CD4-positive, alpha-beta T cell treated with Interleukin-6 for 4 hours (primary cell): ENCODE measurements at places on chromosomes 3 and 15.

- no peak for DNase-seq
These were observed 99.3 kb upstream of the TNFAIP8L3 start for GRCh38 chr15:51193979-51194378.

- DNase-seq, result no peak
These were observed 34.8 kb upstream of the PAK6 start for GRCh38 chr15:40204100-40204499.

GRCh38 chr15:40891810-40892446, 2.3 kb upstream of the VPS18 start:
- DNase-seq, result peak; percentile 40

GRCh38 chr3:160893207-160893606, 137.2 kb downstream of the PPM1L start:
- DNase-seq, result no peak

DNA sequence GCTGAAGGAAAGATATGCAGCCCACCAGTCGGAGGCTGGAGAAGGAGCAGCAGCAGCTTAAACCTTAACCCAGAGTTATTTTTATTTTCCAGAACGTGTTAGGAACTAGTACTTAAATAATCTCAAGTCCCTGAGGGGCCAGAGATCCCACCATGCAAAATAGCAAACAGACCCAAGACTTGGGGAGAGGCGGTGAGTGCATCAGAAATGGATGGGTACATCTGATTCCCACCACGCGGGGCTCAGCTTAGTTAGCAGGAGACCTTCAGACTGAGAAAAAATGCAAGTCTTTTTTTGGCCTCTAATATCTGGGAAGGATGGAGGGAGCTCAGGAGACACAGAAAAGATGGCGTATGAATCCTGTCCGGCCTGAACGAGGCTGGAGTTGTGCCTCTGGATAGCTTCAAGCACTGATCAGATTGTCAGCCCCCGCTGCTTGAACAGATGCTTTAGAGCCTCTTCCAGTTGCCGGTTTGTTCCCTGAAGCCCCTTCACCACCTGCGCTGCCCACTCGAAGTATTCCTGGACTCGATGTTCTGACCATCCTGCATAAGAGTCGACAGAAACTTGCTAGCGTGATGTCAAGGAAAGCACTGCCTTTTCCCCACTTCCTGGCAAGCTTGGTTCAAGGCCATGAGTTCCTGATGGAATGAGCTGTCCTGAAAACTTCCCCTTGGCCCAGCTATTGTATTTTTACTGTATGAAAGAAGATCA, 1.3 kb downstream of the HDDC3 start:
- no peak for DNase-seq

DNA sequence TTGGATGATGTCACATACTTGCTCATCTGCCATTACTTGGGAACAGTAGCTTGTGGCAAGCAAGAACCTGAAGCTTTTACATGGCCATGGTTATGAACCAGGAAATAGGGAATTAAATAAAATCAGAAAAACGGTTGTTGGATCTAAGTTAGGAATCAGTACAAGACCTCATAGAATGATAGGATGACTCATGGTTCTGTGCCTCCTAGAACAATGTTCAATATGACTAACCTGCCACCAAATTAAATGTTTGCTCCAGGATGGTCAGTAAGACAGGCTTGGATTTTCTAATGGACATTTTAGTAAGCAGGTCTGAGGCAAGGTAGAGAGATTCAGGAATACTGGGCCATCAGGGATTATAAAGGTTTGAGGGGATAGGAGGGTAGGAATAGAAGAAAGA, 218.9 kb downstream of the PLOD2 start:
- no peak for DNase-seq

DNA sequence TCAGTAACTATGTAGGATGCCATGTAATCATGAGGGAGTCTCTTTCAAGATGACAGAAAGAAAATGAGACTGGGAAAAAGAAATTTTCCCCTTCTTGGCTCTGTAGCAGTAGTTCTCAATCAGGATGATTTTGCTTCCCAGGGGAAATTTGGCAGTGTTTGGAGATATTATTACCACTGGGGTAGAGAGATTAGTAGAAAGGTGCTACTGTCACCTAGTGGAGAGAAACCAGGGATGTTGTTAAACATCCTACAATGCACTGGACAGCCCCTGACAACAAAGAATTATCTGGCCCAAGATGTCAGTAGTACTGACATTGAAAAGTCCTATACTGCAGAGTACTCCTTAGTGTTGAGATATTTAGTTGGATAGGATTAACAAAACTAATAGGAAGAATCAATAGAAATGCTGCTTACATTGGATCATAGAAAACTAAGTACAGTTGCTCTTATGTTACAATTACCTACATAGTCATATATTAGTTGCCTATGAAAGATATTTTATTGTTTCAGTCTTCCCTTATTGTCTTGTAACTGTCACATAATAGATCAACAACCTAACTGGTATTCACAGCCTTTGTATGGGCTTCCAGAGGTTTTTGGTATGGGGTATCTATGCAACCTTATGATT, 433.3 kb downstream of the RAP2B start:
- DNase-seq, result no peak

- DNase-seq, result no peak
These were observed 81.2 kb upstream of the CDV3 start for GRCh38 chr3:133492159-133492741.

- DNase-seq, result no peak
These were observed 3.7 kb downstream of the MRAS start for GRCh38 chr3:138351916-138352550.

DNA sequence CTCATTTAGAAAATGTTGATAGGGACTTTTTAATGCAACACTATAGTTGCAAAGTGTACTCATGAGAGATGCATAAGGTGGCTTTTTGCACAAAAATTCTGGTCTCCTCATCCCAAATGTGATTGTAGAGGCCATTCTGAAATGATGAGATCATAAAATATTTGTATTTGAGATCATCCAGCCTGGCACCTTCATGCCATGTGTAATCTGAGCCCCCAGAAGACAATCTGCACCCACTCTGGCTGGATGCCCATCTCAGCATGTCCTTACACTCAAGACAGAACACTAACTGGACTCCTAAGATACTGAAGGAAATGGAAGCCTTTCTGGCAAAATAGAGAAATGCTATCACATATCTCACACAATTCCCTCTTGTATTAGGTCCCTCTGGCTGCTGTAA, 49.2 kb downstream of the SLC7A14 start:
- DNase-seq, result no peak

DNA sequence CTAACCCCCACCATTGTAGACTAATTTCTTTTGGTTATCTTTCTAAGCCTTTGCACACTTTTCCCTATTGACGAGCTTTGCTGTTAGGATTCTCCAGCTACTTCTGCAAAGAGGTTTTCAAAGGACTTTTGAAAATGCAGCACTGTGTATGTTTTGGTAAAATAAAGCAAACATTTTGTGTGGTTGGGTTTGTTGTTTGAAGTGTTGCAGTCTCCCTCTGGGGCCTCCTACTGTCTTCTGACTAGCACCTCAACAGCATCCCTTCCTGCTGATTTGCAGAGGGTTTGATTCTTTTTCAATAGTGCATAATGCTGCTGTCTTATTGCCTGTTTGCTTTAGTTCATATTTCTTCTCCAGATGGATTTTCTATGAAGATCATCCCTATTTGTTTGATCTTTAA, 775.1 kb upstream of the CFAP20DC start:
- DNase-seq, result no peak

DNA sequence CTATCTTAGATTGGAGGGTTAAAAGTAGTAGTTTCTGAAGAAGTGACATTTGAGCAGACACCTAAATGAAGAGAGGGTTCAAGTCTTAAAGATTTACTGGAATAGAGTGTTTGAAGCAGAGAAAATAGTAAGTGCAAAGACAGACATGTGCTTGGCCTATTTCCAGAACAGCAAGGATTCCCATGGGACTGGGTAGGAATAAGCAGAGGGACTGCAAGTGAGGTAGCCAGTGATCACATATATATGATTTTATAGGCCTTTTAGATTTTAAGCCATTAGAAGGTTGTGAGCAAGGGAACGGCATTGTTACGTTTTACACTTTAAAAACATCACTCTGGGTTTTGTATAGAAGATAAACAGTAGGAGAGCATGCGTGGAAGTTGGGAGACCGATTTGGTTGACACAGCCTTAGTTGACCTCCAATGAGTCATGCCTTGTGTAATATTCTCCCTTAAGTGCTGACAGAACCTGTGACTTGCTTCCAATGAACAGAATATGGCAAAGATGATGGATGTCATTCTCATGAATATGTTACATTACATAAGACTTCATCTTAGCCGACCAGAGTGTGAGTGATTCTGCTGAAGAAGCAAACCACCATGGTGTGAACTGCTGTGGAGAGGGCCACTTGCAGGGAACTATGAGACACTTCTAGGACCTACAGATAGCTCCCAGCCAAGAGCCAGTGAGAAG, 37.1 kb upstream of the SLC4A7 start:
- no peak for DNase-seq

- no peak for DNase-seq
These were observed 357.7 kb downstream of the TBC1D5 start for GRCh38 chr3:17384567-17385296.

DNA sequence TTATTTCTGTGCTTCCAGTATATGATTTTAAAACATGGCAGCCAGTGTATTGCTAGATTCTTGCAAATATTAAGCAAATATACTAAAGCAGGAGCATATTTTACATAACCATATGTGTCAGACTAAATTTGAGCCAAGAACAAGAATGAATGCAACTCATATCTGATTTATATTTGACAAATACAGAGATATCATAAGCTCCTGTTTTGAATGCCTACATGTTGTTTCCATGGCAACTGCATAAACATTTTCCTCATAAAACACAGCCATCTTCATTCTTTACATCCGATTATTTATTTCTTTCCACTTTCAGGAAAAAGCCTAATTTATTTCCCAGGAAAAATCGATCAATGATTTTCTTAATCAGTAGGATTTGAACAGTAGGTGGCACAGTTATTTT, 172.2 kb upstream of the TSPAN3 start:
- DNase-seq, result no peak

DNA sequence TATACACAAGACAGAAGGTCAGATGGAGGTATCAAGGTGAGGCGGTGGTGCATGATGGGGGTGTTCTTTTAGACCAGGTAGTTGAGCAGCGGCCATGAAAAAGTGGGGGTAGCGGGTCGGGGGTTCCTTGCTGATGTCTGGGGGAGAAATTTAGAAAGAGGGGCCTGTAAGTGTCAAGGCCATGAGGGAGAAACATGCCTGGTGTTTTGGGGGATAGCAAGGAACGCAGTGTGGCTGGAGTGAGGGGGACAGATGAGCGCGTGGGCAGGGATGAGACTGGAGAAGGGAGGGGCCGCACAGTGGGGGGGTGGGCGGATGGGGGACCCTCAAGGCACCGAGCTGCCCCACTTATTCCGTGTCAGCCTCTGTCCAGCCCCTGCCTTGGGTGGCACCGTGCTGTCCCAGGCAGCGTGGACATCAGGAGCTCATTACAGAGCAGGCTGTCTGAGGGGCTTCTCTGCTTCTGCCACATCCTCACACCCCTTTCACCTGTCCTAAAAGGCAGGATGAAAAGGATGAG, 143.3 kb downstream of the SMAD6 start:
- no peak for DNase-seq

DNA sequence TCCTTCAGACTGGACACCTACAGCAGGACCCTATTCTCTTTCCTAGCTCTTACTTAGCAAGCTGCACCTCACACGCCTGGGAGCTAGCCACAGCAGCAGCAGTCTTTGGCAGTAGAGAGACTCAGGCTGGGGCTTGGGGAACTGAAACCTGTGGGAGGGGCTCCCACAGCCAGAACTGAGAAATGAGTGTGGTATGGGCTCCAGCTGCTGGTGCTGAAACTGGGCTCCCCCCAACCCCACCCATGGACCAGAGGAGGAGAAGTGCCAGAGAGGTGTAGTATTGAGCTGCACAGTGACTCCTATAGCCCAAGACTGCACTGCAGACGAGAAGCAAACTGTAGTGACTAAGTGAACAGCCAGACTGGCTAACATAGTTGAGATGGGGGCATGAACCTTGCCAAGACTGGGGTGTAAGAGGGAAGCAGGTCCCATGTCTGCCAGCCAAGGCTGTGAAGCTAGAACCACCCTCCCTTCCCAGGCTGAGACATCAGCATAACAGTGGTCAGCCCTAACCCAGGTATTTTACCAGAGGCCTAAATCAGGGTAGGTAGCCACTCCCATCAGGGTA, 62.5 kb downstream of the MYO5A start:
- peak; percentile 19 for DNase-seq

DNA sequence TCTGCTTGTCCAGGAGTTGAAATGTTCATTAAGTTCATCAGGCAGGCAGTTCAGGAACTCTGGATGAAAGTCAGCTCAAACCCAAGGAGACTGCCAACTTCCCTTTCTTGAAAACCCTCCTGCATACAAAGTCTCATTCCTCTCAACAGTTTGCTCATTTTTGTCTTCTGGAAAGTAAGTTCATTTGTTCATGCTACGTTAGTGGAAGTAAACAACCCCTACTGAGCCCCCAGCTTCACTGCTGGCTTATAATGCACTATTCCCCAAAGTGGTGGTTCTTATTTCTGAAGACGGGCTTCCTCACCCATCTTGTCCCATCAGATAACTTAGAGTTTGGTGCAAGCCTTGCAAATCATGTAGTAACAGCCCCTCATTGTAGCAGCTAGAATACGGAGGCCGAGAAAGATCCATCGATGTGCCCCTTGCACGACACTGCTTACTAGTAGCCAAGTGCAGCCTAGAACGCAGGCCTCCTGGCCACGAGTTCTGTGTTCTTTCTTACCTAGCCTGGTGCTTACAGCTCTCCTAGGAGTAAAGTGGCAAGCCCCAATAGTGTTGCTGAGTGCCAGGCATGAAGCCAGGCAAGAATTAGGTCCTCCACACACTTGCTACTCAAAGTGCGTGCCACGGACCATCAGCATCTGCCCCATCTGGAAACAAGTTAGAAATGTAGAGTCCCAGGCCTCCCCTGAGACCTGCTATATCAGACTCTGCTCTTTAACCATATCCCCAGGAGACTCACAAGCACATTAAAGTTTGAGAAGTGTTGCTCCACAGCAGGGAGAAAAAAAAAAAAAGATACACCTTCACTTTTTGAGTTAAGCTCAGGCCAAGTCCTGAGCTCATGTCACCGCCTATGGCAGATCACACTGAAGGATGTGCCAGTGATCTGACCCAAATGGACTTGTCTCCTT, 82.5 kb downstream of the RFTN1 start:
- DNase-seq, result no peak

DNA sequence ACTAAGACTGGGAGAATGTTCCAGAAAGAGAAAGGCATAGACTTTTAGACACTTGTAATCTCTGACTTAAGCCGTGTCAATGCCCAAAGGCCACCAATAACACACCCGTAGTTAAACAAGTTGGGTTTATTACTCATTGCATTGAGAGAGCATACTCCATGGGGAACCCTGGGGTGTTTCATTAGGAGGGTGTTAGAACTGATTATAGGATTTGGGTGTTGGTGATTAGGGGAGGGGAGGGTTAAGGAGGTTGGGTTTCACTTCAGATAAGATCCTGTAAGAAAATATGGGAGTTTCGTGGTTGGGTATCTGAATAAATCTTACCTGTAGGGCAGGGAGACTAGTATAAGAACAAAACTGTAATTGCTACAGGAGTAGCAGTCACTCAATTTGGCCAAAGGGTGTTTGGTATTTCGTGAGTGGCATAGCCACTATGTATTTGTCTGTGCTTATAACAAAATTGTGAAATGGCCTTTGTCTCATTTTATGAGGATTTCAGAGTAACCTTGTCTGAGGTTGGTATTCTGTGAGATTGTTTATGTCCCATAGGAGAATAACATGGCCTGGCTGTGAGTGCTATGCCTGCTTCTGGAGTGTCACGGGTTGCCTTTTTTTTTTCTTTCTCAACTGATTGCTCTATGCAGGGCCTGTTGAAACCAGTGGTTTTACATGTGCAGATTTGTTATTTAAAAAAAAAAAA, 2.9 kb downstream of the HACD3 start:
- DNase-seq, result no peak
